Right cardiac atrium (tissue), 5 donors: ENCODE measurements at places on chromosomes 4 and X. TPM values are rescaled to one million over a fixed set of nuclear protein-coding genes. Genes with fewer than 3 reads are reported as not detected.

DNA sequence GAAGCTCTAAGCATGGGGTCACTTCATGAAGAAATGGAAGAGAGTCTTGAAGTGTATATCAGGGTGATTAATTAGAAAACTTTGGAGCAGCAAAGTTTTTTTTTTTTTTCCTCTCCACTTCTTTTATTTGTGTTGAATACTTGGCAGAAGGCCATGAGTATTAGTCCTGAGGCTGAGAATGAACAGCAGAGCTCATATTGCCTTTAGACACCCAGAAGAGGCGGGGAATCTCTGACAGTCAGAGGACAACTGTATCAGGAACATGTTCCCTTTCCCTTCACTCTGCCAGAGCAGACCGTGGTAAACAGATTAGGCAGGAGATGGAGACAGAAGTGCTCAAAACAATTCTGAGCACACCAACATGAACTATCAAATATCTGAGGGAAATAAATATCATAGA lies 300.9 kb downstream of the FAM47A start:
- no peak for DNase-seq

DNA sequence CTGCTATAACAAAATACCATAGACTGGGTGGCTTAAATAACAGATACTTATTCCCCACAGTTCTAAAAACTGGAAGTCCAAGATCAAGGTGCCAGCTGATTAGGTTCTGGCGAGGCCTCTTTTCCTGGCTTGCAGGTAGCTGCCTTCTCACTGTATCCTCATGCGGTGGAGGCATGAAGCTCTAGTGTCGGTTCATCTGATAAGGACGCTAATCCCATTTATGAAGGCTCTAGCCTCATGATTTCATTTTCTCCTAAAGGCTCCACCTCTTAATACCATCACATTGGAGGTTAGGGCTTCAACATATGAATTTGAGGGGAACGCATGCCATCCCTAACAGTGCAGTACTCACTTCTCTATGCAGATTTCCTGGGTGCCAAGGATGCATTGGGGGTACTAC lies 57.9 kb upstream of the STIM2 start:
- DNase-seq: no peak

GRCh38 chrX:152926279-152926678 lies 28.4 kb downstream of the ZNF185 start:
- DNase-seq: no peak

- no peak for DNase-seq
Measured at GRCh38 chrX:63434206-63434605, 83.1 kb upstream of the SPIN4 start.

- DNase-seq: no peak
Measured at GRCh38 chrX:39396358-39396995, 595.2 kb downstream of the MID1IP1 start.

DNA sequence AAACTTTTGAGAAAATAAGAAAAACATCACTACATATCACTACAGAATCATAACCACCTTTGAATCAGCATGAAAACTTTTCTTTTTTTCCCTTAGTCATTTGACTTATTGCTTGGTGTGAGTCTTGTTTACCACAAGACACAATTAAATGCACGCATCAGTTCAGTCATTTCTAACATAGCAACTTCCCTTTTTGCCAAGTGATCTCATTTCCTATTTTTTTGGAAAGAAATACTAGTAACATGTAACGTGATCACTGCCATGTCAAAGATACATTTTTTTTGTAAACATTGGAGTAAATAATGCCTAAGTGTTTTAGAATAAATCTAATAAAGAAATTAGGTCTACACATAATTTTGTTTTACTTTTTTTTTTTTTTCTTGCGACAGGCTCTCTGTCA lies 5.1 kb upstream of the CXCL8 start:
- no peak for DNase-seq

- DNase-seq: no peak
Measured at GRCh38 chrX:40188573-40189417, 91.0 kb upstream of the BCOR start.

DNA sequence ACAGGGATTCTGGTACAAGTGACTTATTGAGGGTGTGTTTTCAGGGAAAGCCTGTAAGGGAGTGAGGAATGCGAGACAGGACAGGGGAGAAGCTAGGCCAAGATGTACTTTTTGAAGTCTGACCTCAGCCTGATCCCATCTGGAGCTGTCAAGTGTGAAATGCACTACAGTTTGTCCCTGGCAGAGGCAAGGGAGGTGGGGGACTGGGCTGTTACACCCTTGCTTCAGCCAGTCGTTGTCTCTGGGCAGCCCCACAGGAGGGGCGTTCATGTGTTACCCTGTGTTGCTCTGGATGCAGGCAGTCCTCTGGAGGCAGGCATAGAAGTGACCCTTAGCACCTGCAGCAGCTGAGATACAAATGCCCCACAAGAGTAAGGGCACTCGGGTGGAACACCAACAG lies 25.8 kb downstream of the PPEF1 start:
- no peak for DNase-seq

DNA sequence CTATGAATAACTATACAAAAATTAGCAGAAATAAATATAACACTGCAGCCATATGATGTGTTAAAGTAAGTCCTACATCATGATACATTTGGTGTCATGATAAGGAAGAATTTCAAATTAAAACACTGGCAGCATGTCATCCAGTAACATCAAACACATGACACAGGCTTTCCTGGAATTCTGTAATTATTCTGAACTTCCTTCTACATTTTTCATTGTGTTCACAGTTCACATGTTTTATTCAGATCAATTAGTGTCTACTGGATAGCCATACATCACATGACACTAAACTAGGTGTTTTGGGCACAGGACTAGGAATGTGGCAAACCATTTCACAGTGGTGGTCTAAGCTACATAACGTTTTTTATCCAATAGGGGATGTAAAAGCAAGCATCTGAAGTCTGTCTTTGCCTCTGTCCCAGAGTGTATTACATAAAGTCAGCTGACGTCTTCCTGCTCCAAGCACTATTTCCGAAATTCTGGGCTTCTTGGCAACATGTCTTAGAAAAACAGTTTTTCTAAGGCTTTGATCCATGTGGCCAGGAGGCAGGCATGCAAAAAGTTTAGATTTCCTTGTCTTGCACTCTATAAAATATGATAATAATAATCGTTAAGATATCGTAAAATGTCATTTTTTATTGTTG lies 707.9 kb downstream of the CENPC start:
- DNase-seq: no peak

The SLC2A9 gene
- 11.3 TPM for total RNA-seq

The ENAM gene
- total RNA-seq: 3.1 TPM

The SLC25A5 gene
- total RNA-seq: 172 TPM

The P2RY4 gene
- not detected for total RNA-seq
